ENCODE measurements at places on chromosomes 16 and 17.

GRCh38 chr16:25568991-25569390 is 122.8 kb upstream of the HS3ST4 start:
- no peak for DNase-seq

- DNase-seq: no peak
Measured at GRCh38 chr17:57948555-57949420, 6.4 kb downstream of the CUEDC1 start.

DNA sequence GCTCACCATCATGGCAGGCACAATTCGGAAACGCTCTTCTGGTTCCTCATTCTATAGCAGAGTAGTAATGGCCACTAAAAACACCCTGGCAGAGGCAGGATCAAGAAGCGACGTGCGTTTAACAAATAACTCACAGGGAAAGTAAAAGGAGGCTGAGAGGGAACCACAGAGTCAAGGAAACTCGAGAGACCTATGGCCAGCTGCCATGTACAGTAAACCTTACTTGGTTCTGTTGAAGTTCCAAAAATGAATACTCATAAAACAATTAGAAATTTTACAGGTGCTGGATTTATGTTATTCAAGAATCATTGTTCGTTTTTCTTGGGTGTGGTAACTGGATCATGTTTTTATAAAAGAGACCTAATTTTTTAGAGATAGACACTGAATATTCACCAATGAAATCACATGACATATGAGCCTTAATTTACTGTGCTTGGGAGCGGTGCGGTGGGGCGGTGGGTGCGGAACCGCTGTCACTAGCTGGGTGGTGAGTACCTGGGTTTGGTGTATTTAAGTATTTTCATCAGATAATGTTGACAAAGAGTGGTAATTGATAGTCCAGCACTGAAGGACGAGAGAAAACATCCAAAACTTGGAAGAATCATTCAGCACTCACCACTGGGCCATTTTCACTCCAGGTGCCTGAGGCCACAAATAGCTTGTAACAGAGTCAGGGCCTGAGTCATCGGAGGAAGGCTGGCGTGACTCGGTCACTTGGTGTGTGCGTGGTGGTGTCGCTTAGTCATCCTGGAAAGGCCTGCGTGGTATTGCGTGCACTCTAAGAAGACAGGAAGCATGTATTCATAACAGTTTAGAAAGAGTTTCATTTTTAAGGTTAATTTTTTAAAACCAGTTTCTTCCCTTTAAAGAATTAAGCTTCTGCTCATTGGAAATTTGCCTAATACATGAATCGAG is 135.4 kb upstream of the CHMP6 start:
- no peak for DNase-seq

DNA sequence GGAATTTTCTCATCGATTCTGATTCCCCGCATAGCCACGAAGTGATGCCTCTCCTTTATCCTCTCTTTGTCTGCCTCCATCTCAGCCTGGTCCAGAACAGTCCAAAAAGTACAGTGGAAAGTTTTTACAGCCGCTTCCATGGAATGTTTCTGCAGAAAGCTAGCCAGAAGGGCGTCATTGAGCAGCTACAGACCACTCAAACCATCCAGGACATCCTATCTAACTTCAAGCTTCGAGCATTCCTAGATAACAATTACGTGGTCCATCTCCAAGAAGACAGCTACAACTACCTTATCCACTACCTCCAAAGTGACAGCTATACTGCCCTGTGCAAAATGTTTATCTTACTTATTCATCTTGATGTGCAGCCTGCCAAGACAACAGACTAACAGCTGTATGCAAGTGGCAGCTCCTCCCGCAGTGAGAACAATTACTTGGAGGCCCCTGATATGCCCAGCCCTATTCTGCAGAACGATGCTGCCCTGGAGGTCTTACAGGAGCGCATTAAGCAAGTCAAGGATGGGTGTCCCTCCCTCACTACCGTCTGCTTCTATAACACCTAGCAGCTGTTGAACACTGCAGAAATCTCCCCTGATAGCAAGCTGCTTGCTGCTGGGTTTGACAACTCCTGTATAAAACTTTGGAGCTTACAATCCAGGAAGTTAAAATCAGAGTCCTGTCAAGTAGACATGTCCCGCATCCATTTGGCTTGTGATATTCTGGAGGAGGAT is 38.9 kb downstream of the SLFN12L start:
- no peak for DNase-seq

DNA sequence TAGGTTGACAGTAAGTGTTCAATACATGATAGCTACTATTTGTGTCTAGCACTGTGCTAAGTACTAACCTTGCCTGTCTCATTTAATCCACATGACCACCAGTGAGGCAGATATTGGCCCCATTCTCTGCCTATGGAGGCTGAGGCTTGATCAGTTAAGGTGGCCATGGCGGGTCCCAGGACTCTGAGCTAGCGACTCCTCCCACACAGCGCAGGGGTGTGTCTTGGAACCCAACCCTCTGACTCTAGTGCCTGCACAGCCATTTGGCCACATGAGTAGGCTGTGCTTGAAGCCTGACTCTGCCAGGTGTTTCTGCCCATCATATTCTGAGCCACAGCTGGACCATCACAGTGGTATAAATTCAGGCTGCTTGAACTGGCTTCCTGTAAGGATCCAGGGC is 6.4 kb downstream of the NHERF1 start:
- DNase-seq: no peak

DNA sequence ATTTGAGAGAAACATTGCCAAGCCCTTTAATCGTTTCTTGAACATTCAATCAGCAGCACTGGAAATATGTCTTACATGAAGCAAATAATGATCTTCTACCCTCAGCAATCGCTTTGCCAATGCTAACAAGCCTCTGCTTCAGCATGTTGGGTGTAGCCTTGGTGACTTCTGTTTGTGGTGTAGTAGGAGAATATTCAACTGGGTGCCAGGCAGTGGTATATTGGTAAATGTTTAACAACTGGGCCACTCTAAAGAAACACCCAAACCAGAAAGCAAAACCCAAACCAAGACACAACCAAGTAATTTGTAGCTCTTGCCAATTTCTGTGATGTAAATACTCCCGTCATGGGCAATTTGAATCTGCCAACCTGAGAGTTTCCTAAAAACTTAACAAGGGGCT is 9.7 kb downstream of the CDH13 start:
- DNase-seq: no peak

DNA sequence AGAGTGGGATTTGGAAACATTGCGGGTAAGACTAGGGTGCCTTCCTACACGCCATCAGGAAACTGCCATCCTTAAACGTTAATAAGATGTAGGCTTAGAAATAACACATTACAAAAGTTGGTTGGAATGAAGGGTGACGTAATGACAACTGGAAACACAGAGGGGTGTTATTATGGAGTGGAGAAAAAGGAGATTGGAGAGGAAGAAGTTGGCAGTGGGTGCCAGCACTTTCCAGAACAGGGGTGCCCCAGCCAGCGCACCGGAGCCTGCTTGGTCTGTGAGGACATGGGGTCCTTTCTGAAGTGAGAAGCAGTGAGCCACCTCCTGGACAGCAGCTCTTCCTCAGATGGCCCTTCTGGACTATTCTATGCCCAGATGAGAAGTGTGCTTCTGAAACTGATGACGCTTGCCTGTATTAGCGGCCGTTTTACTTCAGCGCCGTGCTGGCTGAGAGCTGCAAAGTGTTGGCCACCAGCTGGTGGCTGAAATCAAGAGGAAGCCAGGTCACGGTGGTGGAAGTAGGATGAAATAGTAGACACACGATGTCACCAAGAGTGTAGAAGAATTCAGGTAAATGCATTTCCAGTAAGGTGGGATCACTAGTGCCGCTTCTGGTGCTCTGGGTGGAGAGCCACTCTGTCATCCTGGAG is 244.8 kb downstream of the NTN1 start:
- DNase-seq: no peak

DNA sequence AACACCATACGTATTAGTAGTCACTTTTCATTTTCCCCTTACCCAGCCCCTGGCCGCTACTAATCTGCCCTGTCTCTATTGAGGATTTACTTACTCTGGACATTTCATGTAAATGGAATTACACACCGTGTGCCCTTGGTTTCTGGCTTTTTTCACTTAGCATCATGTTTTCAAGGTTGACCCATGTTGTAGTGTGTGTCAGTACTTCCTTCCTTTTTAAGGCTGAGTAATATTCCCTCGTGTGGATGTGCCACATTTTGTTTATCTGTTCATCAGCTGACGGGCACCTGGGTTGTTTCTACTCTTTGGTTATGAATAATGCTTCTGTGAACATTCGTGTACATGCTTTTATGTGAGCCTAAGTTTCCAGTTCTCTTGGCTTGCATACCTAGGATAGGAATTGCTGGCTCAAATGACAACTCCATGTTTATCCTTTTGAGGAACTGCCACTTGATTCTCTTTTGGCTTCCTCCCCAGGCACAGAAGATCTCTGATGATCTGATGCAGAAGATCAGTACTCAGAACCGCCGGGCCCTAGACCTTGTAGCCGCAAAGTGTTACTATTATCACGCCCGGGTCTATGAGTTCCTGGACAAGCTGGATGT is 7.7 kb downstream of the PSMD3 start:
- DNase-seq: no peak

- DNase-seq: no peak
Measured at GRCh38 chr16:84988328-84989080, 22.8 kb downstream of the ZDHHC7 start.

DNA sequence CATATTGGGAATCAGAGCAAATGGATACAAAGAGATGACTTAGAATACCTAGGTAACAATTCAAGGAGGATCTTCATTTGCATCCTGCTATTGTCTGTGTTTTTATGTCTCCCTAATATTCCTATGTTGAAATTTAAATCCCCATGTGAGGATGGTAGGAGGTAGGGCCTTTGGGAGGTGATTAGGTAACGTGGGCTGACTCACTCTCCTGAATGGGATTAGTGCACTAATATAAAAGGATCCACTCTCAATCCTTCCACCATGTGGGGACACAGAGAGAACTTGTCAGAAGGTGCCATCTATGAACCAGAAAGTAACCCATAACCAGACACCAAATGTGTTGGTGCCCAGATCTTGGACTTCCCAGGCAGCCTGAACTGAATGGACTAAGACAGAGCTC is 83.4 kb downstream of the CDH8 start:
- DNase-seq: no peak

GRCh38 chr17:31935512-31935911 is 1.3 kb upstream of the SUZ12 start:
- no peak for DNase-seq

DNA sequence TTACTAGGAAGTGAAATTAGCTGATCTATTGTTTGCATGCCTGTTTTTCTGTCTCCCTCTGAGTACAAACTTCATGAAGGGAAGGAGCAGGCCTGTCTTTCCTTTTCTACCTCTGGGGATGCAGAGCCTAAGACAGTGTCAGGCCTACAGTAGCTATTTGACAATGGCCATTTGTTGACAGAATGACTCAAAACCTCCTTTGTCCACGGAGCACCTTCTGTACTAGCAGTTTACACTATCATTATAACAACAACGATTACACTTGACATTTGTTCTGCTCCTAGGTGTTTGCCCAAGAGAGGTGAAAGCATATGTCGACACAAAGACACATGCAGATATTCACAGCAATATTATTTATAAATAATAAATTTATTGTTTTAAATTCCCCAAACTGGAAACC is 132.3 kb upstream of the IRX3 start:
- DNase-seq: no peak

- no peak for DNase-seq
Measured at GRCh38 chr17:74571621-74572270, 4.4 kb upstream of the CD300H start.

DNA sequence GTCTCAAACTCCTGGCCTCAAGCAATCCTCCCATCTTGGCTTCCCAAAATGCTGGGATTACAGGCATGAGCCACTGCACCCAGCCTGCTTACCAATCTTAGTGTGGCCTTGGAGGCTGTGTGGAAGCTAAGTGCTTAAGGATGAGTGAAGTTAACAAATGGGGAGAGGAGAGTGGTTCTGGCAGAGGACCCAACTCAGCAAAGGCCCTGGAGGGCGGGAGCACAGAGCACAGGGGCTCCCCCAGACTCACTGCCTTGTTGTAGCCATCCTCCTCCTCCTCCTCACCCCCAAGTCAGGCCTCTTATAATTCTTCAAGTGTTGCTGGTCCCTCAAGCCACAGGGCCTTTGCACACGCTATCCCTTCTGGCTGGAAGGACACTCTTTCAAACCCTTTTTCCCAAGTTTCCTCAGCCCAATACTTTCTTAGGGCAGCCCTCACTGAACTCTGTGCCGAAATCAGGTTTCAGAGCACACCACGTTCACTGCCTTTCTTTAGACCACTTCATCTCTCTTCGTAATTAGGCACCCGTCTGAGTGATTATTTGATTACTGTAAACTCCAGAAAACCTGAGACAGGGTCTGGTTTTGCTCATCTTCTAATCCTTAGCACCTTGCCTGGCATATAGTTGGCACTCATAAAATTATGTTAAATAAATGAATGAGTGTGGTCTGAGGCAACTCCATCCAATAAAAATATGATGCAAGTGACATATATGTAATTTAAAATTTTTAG is 23.4 kb downstream of the NGFR start:
- DNase-seq: no peak

GRCh38 chr17:4594931-4595684 is 10.8 kb downstream of the SMTNL2 start:
- no peak for DNase-seq

- no peak for DNase-seq
Measured at GRCh38 chr16:24852281-24852721, 6.5 kb downstream of the SLC5A11 start.

DNA sequence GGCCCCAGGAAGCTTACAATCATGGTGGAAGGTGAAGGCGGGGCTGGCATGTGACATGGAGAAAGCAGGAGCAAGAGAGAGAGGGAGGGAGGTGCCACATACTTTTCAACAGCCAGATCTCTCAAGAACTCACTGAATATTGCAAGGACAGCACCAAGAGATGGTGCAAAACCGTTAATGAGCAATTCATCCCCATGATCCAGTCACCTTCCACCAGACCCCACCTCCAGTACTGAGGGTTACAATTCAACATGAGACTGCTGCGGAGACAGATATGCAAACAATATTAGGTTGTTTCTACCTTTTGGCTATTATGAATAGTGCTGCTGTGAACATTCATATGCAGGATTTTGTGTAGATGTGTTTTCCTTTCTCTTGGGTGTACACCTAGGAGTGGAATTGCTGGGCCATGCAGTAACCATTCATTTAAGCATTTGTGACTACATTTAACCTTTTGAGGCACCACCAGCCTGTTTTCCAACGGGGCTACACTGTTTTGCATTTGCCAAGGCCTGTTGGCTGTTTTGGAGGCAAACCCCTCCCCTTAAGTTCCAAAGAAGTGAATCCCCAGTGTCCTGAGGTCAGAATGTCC is 28.8 kb downstream of the PLCG2 start:
- DNase-seq: no peak
